Jurkat, Clone E6-1 (cell line): ENCODE measurements at places on chromosomes 6 and 20.
A peak's percentile ranks its signal among the peaks of the same experiment; 100 is the strongest.

- no peak for DNase-seq
Observed at GRCh38 chr6:167846997-167847606, 20.4 kb downstream of the AFDN start.

DNA sequence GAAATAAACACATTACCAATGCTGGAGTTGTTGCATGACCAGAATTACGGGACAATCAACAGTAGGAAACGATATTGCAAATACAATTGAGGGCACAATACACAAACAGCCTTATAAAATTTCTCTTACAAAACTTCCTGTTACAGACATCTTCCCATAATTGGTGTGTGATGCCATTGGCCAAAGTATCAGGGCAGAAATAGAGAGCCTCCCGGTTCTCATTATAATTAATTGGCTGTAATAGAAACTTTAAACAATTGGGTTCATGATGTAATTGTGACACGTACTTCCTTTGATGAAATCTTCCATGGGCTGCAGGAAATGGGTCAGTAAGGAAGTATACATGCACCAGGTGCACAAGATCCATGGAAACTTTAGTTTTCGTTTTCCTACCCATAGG is 40.3 kb upstream of the RALGAPA2 start:
- no peak for DNase-seq

- DNase-seq: peak; percentile 59
Observed at GRCh38 chr20:33732166-33732970, 572 bp downstream of the ZNF341 start.

- DNase-seq: no peak
Observed at GRCh38 chr20:60108397-60108796, 150.2 kb downstream of the CDH26 start.

DNA sequence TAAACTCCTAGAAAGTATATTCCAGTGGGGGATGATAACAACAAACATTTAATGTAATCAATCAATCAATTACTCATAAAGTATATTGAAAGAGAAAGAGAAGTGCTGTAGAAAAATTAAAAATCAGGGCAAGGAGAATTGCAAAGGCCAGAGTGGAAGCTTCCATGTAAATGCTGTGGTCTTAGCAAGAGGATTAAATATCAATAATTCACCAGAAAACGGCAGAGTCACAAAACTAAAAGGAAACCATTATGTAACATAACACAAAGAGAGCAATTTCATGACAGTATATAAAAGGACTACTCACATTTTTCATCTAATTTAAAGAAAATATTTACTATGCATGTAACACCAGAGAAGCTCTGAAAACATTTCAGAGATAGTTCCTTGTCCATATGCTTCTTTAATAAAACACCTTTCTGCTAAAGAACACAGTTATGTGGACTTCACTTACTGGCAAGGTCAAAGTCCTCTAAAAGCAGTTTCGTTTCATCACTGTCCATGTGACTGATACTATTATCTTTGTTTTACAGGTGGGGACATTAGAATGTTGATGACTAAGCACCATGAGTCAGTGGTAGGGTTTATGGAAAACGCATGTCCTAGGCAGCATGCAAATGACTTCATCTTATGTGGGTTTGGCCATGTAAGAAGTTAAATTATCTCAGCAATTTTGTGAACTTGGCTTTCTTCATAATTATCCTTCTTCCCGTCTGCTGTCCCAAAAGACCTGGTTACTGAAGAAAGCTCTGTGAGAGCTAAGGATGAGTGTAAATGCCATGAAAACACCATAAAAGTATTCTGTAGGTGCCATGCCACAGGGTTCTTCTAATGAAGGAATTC is 185.8 kb upstream of the TENT5A start:
- no peak for DNase-seq

GRCh38 chr20:21820045-21820444 is 114.6 kb downstream of the PAX1 start:
- no peak for DNase-seq

- no peak for DNase-seq
Observed at GRCh38 chr6:53119772-53120409, 28.8 kb downstream of the GCM1 start.

DNA sequence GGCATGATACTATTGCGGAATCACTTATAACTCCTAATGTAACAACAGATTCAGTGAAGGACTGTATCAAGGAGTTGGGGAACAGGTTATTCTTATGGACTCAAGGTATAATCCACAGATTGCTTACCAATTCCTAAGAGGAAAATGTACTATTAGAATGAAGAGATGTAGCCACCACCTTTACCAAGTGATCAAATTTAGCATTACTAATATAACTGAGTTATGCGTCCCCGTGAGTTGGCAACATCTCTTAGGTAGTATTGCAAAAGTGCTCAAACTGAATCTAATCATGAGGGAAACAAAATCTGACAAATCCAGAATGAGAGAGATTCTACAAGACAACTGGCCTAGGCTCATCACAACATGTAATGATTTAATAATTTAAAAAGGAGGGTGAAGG is 777 bp upstream of the SNRNP48 start:
- DNase-seq: no peak
